ENCODE measurements at places on chromosomes 3 and 15. TPM values are rescaled to one million over a fixed set of nuclear protein-coding genes. Genes with fewer than 3 reads are reported as not detected.

Gene SOX14
- not detected for total RNA-seq

Gene MUC13
- total RNA-seq, result not detected

Gene IGDCC3
- 11.0 TPM for total RNA-seq

Gene OSTN
- not detected for total RNA-seq

Gene MEGF11
- total RNA-seq, result 0.16 TPM

Gene KLF15
- total RNA-seq, result 0.29 TPM

Gene TMEM266
- total RNA-seq, result 0.36 TPM

Gene CSPG4
- 26.9 TPM for total RNA-seq

Gene KCNAB1
- 0.72 TPM for total RNA-seq

Gene DNASE1L3
- not detected for total RNA-seq

Gene SI
- not detected for total RNA-seq

Gene LMAN1L
- 0.32 TPM for total RNA-seq

Gene ZDHHC3
- total RNA-seq, result 66.6 TPM

Gene GP9
- not detected for total RNA-seq

Gene ADIPOQ
- not detected for total RNA-seq

Gene CKMT1A
- total RNA-seq, result 1.2 TPM

Gene CLDN16
- 0.50 TPM for total RNA-seq

Gene PLSCR5
- not detected for total RNA-seq

Gene PRR20G
- total RNA-seq, result not detected

Data from astrocyte (in vitro differentiated cells and primary cell).